Urinary bladder (tissue), 4 donors: ENCODE measurements at places on chromosomes 7 and 10.

- no peak for DNase-seq
Measured at GRCh38 chr10:60669501-60669900, 108.8 kb upstream of the CDK1 start.

GRCh38 chr7:158811894-158812293 lies 17.4 kb downstream of the ESYT2 start:
- DNase-seq: no peak

DNA sequence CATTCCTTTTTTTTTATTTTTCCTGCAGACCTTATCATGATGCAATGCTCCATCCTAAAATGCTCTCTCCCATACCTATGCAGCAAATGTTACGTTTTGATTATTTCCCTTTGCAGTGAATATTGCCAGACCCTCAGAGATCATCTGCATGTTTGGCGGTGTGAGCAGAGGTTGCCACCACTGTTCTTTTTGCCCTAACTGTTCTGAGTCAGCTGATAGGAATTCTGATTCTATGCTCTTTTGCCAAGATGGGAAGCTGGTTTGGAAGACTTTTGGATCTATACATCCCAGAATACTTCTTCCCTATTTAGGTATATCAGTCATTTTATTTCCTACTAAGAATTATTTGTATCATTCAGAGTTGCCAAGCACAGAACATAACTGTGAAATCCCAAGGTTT lies 130.5 kb downstream of the KLF6 start:
- DNase-seq: no peak

GRCh38 chr7:29360633-29361625 lies 166.4 kb downstream of the CHN2 start:
- no peak for DNase-seq

GRCh38 chr7:5695727-5696345 lies 85.6 kb downstream of the RNF216 start:
- no peak for DNase-seq

GRCh38 chr7:120731271-120731670 lies 126.7 kb downstream of the TSPAN12 start:
- DNase-seq: no peak

- DNase-seq: no peak
Measured at GRCh38 chr7:157690058-157690832, 353.4 kb downstream of the DNAJB6 start.

DNA sequence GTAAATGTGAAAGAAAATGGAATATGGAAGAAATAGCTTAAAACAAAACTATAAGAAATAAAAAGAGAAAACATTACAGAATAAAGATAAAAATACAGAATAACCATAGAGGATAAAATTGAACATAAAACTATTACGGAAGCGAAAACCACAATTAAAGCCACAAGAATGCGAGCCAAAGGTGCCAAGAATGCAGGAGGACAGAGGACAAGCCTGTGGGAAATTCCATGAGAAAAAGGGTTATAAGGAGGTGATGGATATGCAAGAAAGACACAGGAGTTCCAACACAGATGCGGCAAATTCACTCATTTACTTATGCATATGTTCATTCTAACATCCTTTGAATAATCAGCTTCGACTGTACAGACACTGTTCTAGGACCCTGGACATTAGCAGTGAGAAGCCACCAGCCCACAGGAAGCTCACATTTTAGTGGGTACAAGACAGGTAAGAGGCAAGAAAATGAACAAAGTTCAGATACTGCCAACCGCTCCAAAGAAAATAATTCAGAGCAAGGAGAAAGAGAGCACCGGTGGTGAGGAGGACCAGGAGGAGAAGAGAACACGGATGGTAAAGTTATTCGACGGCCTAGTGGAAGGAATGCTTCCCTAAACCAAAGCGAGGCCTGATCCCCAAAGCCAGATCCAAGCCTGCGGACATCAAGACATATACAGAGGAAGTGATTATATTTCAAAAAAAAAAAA lies 213.7 kb upstream of the MGMT start:
- no peak for DNase-seq

GRCh38 chr10:48455392-48456151 lies 149.1 kb downstream of the MAPK8 start:
- no peak for DNase-seq

DNA sequence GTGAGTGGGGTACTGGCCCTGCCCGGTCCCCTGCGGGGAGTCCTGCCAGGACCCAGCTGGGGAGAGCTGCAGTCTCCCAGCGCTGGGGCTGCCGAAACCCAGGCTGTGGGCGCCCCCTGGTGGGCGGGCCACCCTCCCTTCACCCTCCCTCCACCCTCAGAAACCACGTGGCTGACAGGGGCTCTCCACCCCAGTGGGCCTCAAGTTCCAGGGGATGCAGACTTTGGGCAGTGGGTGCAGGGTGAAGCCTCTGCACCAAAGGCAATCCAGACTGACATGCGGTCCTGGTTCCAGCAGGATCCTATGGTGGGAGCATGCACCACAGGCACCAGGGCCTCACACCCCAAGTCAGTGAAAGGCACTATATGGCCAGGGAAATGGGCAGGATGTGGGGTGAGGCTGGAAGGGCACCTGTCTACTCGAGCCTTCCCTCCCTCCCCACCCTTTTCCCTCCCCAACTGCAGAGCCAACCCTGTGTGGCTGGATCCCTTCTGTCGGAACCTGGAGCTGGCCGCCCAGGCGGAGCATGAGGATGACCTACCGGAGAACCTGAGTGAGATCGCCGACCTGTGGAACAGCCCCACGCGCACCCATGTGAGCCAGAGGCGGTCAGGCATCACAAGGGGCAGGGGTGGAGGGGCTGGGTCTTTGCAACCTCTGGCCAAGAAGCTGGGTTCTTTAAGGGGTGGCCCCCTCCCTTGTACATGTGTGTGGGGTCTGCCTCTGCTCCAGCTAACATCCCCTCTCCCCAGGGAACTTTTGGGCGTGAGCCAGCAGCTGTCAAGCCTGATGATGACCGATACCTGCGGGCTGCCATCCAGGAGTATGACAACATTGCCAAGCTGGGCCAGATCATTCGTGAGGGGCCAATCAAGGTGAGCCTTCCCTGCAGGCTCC lies 38.8 kb downstream of the PSAP start:
- no peak for DNase-seq

DNA sequence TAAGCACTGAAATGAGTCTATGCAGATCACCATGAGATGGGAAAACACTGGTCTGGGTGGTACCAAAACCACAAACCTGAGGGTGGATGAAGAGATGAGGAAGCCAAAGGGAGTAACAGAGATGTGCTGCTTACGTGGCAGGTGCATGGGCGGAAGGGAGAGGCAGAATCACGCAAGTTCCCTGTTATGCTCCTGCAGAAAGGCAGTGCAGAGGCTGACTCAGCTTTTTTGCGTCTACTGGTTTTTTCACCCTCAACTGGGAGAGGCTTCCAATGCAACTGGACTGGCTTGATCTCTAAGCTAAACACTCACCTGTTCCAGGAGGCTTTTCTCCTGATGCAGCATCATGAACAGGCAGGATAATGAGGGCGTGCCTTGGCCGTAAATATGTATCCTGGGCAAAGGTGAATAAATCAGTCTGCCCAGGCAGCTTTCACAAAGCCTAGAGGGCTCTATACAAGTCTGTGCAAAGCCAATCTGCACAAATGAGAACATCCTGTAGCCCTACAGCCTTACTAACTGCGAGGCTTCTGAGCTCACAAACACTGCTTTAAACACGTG lies 95.4 kb upstream of the AFAP1L2 start:
- peak; percentile 60 for DNase-seq

DNA sequence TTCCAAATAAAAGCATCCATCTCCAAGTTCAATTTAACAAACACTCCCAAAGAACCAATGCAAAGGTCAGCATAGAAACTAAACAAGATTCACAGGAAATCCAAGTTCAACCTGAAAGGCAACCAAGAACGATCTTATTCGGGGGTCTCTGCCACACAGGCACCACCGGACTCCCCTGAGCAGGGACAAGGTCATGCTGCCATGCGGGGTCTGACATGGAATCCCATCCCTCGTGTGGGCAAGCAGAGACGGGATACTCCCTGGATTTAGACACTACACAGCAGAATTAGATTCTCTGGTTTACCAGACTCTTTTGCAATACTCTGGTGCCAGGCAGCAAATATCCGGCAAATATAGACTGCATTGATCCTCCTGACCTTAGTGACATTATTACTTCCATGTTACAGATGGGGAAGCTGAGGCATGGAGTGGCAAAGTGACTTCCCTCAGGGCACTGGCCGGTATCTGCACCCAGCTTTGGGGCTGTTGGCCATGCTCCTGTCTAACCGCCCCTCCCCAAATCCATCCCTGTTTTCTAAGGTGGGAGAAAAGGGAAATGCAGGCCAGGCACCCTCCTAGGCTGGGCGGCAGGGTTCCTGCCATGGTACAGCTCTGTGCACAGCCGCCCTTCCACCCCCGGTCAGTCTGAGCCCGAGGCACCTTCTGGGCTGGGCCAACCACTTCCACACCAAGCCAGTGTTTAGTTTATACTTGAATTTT lies 111.8 kb downstream of the VIPR2 start:
- no peak for DNase-seq

- no peak for DNase-seq
Measured at GRCh38 chr10:62186999-62187675, 81.5 kb downstream of the RTKN2 start.

DNA sequence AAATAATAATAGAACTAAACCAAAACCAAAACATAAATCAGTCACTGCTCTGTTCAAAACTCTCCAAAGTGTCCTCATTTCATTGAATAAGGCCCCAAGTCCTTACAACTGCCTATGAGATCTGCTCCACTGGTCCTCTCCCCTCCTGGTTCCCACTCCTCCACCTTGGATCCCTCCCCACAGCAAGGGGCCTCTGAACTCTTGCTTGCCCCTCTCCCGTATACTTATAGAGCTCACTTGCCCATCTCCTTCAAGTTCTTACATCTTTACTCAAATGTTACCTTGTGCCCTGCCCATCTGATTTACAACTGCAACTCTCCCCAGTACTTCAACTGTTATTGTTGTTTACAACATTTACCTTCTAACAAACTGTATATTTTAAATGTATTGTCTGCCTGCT lies 819 bp downstream of the POLD2 start:
- DNase-seq: no peak

GRCh38 chr10:124916098-124916584 lies 25.8 kb upstream of the ZRANB1 start:
- DNase-seq: peak; percentile 14

GRCh38 chr10:126734015-126734414 lies 63.5 kb upstream of the C10orf90 start:
- DNase-seq: no peak

DNA sequence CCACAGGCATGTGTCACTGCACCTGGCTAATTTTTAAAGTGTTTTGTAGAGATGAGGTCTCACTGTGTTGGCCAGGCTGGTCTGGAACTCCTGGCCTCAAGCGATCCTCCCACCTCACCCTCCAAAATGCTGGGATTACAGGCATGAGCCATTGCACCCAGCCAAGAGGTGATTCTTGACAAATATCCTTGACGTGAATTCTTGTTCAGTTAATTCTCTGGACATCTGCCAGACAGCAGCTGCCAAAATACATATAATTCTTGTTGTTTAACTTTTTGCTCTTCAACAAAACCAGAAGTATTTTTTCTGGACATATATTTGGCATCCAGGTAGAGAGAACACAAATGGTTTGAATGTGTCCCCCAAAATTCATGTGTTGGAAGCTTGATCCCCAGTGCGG lies 3.2 kb downstream of the ACADSB start:
- DNase-seq: no peak

GRCh38 chr7:35185908-35186731 lies 67.8 kb downstream of the TBX20 start:
- no peak for DNase-seq

- no peak for DNase-seq
Measured at GRCh38 chr7:88218836-88219605, 817 bp downstream of the SRI start.

GRCh38 chr10:28719789-28720436 lies 42.6 kb downstream of the BAMBI start:
- no peak for DNase-seq

- DNase-seq: no peak
Measured at GRCh38 chr10:13815756-13816155, 229.0 kb downstream of the PRPF18 start.

GRCh38 chr7:96388166-96388565 lies 66.3 kb upstream of the SLC25A13 start:
- no peak for DNase-seq

DNA sequence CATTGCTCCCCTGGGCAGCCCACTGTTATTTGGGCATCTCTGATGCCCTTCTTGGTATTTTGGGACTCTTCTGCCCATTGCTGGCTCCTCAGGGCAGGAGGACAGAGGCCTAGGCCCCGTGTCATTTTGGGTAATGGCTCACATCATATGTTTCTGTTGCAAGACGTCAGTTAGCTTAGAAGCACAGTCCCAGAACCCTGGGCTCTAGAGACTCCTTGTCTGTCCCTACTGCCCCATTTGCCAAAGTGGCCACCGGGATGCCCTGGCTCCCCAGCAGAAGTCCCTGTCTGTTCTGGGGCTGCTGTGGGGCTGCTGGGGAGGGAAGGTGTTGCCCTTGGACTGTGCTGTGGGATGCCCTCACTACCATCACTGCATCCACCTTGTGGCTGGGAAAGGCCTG lies 48.8 kb downstream of the ADCYAP1R1 start:
- no peak for DNase-seq

GRCh38 chr7:26670290-26670689 lies 194.1 kb downstream of the SKAP2 start:
- no peak for DNase-seq

DNA sequence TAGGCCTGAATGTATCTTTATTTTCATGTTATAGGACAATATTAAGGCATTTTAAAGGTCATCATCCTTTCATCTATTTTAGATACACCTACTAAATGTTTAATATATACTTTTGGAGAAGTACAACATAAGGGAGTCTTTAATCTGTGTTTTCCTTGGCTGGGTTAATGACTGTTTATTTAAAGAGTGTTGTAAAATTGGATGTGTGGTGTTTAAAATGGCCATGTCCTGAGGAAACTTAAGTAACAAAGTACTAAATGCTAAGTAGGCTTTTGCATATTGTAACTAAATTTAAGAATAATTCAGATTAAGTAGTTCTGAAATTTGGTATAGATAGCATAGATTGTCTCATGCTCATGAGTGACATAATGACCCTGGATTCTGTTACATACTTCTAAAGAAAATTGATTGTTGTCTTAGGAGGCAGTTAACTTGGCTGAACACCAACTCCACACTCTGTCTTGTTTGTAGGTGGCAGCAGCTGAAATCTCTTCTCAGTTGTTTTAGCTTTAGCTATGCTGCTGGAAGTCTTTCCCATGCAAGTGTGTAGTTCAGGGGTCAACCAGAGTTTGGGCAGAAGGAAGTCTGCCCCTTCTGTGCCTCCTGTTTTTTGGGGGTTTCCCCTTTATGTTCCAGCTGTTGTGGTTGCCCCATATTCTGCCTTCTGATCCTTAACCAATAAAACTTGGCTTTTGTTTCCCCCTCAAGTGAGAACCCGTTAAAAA lies 29.2 kb downstream of the DLD start:
- no peak for DNase-seq
